ENCODE measurements at places on chromosomes 5 and 9. TPM values are rescaled to one million over a fixed set of nuclear protein-coding genes. Genes with fewer than 3 reads are reported as not detected.

The CTXN3 gene
- not detected for total RNA-seq

The FCN2 gene
- not detected for total RNA-seq

The ZNG1C gene
- 15.8 TPM for total RNA-seq

The TXNDC8 gene
- not detected for total RNA-seq

GRCh38 chr5:149956685-149957084, 3.9 kb upstream of the SLC26A2 start:
- no peak for DNase-seq

DNA sequence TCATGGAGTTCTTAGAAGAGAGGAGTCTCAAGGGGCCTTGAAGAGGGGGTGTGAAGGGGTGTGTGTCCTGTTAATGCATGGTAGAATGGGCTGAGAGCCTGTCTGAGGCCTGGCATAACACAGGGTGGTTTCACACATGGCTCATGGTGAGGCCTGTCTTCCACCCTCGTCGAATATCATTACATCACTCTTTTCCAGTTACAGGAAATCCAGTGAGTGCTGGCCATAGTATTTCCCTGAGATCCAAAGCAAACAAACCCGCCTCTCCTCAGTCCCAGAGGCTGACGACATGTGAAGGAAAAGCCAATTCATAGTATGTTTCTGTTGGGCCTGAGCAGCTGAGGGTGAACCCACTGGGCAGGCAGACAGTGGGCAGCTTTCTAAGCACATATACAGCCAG, 159.4 kb upstream of the NR3C1 start:
- no peak for DNase-seq

DNA sequence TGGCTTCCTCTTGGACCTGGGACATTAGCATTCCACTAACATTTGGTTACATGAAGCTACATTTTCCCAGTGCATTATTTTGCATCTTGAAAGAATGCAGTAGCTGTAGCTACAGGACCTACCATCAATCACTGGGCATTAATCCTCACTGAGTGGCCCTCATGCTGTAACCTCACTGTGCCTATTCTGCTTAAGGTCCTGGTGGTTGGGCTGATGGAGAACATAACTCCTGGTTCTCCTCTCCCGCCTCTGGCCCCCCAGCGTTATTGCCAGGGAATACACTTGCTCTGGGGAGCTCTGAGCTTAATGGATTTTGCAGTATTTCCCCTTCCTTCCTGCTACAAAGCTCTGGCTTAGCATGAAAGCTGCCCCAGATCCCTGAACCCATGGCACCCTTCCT, 111.5 kb upstream of the EQTN start:
- DNase-seq, result no peak

- DNase-seq, result no peak
Measured at GRCh38 chr5:1882337-1883119, at the start of gene IRX4. IRX4 (minus strand) TSS chr5:1882925; CDS start chr5:1882647, 278 bp downstream.

- no peak for DNase-seq
Measured at GRCh38 chr5:84273517-84273883, 111.2 kb downstream of the EDIL3 start.

DNA sequence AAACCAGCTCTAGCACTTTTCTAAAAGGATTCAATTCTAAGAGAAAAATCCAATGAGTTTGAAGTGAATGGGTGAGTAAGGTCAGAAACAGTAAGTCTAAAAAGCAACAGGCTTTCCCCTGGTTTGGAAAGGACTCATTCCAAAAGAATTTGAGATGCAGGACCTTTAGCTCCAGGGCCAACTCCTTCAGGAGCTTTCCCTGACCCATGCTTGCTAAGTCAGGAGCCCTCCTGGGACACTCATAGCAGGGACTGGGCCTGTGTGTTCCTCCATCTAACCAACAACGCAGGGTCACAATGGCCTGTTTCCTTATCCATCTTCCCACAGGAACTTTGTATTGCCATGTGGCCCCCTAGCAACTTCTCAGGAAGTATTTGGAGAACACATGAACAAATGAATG, 198.8 kb downstream of the FRMD3 start:
- DNase-seq, result no peak

GRCh38 chr5:172370237-172370640, 84.1 kb downstream of the SH3PXD2B start:
- no peak for DNase-seq

DNA sequence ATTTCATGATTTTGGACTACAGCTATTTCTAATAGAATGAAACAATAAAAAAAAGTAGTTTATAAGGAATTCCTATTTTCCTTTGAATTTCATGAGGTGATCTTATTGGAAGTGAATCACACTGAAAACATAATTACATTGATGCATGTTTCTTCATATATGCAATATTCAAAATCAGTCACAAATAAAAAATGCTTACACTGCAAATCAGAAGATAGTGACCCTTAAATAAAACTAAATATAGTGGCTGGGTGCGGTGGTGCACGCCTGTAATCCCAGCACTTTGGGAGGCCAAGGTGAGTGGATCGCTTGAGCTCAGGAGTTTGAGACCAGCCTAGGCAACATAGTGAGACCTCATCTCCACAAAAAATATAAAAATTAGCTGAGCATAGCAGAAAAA, 79.5 kb downstream of the CDC14B start:
- DNase-seq, result no peak

GRCh38 chr5:30523061-30523460, 670.4 kb upstream of the CDH6 start:
- DNase-seq, result no peak
